ENCODE measurements at places on chromosomes 16 and 17. TPM values are rescaled to one million over a fixed set of nuclear protein-coding genes. Genes with fewer than 3 reads are reported as not detected.
A peak's percentile ranks its signal among the peaks of the same experiment; 100 is the strongest.

DNA sequence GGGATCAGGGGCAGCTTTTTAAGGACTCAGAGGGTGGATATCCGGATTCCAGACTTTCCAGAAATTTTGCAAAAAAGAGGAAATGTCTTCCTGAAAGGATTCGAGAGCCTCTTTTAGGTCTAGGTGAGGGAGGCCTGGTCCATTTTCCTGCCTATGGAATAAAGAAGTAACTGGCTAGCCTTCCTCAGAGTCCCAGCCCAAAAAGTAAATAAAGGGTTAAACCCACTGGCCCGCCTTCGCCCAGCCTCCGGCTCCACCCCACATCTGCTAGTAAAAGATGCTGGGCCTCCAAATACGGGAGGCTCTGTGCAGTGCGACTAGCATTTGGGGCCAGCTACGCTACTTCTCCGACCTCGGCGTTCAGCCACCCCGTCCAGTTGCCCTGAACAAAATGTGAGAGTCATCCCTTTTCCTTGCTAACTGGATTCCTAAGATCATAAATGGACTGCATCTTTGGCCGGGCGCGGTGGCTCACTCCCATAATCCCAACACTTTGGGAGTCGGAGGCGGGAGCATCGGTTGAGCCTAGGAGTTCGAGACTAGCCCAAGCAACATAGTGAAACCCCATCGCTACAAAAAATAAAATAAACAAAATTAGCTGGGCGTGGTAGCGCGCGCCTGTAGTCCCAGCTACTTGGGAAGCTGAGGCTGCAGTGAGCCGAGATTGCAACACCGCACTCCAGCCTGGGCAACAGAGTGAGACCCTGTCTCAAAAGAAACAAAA is 824 bp upstream of the MPP2 start:
- peak; percentile 67 for DNase-seq

- no peak for DNase-seq
These were observed 18.5 kb upstream of the HEXD start for GRCh38 chr17:82399601-82400101.

DNA sequence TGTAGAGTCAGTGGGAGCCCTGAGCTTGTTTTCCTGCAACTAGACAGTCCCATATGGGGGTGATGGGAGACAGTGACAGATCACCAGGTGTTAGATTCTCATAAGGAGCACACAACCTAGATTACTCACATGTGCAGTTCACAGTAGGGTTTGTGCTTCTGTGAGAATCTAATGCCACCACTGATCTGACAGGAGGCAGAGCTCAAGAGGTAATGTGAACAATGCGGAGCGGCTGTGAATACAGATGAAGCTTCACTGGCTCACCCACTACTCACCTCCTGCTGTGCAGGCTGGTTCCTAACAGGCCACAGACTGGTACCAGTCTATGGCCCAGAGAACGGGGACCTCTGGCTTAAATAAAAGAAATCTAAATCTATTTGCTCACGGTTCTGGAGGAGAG is 10.2 kb upstream of the HSD17B2 start:
- no peak for DNase-seq

Gene GDPD3
- 13.6 TPM for polyA plus RNA-seq

GRCh38 chr16:27461483-27462171 is 59.7 kb downstream of the IL21R start:
- peak; percentile 57 for DNase-seq

DNA sequence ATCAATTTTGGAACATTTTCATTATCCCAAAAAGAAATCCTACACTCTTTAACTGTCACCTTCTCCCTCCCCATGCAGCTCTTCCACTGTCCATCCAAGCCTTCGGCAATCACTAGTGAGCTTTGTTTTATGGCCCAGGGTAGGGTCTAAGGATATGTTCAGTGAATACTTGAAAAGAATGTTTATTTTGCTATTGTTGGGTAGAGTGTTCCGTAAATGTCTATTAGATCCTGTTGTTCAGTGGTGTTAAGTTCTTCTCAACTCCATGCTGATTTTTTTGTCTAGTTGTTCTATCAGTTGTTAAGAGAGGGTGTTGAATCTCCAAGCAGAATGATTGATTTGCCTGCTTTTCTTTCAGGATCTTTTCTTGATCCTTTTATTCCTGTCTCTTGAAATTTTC is 29.9 kb downstream of the SPECC1 start:
- DNase-seq, result no peak

DNA sequence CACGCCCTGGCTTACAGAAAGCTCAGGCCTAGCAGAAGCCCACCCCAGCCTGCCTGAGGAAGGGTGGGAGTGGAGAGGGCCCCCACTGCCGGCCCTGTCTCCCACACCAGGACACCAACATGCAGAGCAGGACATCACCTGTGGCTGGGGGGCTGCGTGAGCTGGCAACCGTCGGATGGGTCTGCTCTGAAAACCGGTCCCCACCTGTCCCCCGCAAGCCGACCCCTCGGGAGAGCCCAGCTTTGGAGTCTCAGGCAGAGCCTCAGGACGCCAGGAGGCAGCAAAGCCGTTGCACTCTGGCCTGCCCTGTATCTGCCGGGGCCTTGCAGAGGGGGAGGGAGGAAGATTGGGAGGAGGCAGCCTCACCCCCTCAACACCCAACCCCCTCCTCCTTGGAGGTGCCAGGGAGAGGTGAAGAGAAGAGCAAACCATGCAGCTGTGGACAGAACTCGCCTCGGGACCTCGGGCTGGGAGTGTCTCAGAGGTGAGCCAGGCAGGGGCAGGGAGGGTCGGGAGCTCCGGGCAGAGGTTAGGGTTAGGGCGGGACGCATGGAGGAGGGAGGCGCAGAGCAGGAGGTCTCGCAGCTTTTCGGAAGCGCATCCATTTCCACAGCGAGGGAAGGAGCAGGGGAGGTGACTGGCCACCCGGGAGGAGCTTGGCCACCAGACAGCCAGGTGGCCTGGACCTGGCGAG is 30.4 kb upstream of the ZC3H18 start:
- no peak for DNase-seq

Gene MYH8
- polyA plus RNA-seq, result 0.92 TPM

- no peak for DNase-seq
These were observed 159.8 kb downstream of the RPTOR start for GRCh38 chr17:80704381-80704819.

DNA sequence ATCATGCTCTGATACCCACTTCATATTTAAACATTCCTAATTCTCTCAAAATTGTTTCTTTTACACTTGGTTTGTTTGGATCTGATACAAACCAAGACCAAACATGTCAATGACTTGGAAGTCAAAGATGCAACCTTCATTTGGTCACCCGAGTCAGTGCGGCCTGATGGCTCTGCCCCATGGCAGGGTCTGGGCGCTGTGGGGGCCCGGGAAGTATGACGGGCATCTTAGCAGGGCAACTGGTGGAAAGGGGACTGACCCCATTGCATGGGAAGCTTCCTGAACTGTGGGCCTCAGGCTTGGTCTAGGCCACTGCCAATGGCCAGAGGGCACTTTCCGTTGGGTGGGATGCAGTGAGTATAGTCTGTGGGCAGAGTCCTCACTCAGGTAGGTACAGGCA is 178.0 kb downstream of the KATNIP start:
- no peak for DNase-seq

DNA sequence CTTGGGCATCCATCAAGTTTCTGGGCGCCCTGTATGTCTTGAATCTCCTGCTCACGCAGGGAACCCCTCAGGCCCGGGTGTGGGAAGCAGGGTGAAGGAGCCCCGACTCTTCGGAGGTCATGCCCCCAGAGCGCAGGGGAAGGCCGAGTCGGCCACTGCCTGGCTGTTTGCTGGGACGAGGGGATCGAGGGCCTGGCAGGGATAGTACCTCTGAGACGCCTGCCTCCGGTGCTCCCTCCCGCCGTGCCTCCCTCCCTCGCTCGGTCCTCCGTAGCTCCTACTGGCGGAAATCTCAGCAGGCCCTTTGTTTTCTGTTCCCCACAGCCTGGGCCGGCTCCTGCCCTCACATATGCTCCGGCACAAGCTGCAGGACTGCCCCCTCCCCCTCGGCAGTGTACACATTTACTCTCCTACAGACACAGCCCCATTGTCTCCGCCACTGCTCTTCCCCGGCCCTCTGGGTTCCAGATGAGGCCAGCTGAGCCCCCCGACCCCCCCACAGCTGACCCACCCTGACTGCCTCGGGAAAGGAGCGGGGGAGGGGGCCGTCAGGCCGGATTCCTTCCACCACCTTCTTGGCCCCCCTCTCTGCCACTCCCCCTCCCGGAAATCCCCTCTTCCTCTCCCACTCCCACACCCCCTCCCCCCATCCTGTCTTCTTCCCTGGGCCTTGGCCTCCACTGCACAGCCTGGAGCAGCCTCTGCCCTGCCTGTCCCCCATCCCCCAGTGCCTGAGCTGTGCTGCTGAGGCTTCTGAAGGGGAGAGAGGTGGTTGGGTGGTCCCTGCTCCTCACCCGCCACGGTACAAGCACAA is 1.4 kb downstream of the TRAF4 start:
- peak; percentile 82 for DNase-seq

DNA sequence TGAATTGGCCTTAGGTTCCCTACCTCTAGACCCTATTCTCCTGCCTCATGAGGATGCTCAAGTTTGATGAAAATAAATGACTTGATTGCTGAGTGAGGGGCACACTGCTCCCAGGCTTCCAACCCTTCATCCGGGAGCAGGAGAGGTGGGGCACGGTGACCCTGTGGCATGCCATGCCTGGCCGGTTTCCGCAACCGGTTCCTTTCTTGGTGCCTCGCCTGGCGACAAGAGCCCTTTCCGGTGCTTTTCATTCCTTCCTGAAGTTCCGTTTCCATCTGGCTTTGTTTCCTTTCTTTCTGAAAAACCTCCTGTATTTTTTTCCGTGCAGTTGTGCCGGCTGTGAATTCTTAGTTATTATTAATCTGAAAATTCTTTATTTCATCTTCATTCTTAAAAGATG is 27.7 kb downstream of the CRAMP1 start:
- DNase-seq, result no peak

DNA sequence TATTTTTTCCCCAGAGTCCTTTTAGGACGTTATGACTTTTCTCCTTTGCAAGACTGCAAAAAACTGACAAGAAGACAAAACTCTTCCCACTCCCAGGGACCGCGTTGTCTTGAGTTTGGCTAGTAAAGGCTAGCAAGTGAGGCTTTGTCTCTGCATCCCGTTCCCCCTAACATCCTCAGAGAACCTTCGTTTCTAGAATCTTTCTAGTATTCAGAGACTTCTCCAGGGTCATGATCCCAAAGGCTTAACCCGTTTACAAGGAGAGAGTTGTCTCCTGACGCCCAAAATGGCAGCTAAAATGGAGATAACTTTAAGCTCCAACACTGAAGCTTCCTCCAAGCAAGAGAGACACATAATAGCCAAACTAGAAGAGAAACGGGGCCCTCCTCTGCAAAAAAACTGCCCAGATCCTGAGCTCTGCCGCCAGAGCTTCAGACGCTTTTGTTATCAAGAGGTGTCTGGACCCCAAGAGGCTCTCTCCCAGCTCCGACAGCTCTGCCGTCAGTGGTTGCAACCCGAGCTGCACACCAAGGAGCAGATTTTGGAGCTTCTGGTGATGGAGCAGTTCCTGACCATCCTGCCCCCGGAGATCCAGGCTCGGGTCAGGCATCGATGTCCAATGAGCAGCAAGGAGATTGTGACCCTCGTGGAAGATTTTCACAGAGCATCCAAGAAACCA is 843 bp downstream of the ZNF174 start:
- peak; percentile 1 for DNase-seq

Gene COL1A1
- 388 TPM for polyA plus RNA-seq

DNA sequence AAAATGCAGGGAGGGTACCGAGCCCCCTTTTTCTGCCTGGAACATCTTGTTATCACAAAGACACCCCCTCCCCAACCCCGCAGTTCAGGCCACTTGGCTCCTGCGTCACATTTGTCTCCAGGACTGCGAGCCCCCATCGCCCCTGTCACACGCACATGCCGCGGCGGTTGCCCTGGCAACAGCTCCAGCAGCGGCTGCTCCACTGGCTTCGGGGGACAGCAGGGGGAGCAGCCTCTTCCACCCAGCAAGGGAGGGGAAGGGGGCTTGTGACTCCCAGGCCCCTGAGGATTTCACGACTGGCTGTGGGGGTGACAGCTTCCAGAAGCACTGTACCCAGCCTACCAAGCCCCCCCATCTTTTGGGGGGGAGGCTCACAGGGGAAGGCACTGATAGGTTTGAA is 2.6 kb downstream of the BAIAP3 start:
- DNase-seq, result no peak

DNA sequence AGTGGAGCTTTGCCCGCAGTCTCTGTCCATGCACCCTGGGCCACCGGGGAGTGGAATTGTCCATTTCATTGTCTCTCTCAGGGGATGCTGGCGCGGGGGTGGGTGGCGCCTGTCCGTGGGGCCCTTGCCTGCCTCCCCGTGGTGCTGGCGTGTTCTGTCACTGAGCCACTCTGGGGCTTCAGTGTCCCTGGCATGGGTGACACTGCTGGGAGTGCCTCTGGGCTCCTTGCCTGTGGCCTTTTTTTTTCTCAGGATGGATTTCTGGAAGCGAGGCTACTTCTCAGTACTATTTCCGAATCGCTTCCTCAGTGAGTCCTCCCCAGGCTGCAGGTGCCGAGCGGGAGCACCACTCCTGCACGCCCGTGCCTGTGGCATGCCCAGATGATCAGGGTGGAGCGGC is 55.0 kb downstream of the PDPK1 start:
- no peak for DNase-seq

DNA sequence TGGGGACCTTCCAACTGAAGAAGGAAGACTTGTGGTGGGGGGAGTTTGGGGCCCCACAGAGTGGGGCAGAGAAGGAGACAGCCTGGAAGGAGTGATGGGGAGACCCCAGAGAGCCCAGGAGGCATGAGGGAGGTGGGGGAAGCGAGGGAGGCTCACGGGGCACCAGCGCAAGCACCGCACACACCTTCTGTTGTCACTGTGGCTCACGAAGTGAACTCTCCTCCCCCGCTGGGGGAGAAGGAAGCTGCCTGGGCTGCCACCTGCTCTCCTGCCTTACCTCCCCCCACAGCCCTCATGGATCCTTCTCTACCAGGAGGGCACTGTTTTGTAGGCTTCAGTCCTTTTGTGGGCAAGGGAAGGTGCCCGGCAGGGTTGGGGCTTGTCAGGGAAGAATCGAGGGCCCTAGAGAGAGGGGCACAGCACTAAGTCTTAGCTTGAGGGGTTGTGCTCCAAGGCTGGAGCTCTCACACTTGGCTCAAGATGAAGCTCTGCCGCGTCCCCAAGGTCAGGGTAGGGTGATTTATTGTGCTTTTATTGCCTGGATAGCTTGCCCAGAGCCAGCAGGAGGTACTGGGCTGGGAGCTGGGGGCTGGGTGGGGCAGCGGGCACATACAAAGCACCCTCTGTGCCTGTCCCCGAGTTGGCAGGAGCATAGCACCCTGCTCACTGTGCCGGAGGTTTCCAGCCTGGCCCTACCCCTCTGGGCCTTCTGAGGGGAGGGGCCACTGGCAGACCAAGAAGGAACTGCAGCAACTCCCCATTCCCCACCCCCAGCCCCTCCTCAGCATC is 4.6 kb upstream of the STARD3 start:
- DNase-seq, result no peak

Data from renal pelvis (tissue), 12 donors.